ELR (cell line): ENCODE measurements at places on chromosomes 3 and 15.
A peak's percentile ranks its signal among the peaks of the same experiment; 100 is the strongest.

DNA sequence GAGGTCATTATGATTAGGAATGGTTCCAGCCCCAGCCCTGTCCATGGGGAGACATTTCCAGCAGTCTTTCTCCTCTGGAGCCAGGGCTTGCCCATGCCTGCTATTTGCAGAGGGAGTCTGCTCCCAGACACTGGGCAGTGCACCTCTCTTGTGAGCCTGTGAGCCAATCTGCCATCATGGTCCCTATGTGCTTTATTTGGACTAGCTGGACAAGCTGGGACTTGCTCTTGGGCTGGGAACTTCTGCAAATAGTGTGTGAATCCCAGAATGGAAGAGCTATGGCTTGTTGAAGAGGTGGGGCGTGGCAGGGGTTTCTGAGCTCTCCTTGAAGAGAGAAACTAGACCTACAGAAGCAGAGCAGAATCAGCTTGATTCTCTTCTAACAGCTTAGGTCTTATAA lies 53.7 kb upstream of the KY start:
- DNase-seq, result no peak

GRCh38 chr3:183487016-183487415 lies 58.6 kb upstream of the MCF2L2 start:
- no peak for DNase-seq

- no peak for DNase-seq
Observed at GRCh38 chr3:127844326-127844942, 22.1 kb upstream of the MGLL start.

DNA sequence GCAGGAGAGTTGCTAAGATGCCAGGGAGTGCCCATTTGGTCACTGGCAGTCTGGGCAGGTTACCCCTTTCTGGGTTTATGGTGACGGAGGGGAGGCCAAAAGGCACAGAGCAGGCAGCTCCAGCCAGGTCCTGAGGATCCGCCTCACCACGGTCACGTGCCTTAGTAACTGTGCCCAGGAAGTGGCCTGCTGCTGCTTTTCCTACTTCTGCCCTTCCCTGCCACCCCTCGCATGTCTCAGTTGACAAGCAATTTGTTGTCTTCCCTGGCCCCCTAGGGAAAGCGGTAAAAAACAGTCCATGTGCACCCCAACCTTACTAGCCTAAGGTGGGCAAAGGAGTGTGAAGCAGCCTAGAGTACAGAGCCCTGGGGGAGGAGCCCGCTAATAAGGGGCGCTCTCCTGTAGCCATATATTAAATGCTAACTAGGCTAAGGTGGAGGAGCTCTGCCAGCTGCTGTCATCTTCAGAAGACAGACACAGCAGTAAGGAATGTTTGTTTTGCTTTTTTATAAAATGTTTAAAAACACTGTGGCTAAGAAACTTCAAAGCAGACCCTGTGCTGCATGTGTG lies 9.1 kb upstream of the LIPH start:
- no peak for DNase-seq

- DNase-seq, result no peak
Observed at GRCh38 chr3:70919661-70920060, 607.2 kb upstream of the MDFIC2 start.

DNA sequence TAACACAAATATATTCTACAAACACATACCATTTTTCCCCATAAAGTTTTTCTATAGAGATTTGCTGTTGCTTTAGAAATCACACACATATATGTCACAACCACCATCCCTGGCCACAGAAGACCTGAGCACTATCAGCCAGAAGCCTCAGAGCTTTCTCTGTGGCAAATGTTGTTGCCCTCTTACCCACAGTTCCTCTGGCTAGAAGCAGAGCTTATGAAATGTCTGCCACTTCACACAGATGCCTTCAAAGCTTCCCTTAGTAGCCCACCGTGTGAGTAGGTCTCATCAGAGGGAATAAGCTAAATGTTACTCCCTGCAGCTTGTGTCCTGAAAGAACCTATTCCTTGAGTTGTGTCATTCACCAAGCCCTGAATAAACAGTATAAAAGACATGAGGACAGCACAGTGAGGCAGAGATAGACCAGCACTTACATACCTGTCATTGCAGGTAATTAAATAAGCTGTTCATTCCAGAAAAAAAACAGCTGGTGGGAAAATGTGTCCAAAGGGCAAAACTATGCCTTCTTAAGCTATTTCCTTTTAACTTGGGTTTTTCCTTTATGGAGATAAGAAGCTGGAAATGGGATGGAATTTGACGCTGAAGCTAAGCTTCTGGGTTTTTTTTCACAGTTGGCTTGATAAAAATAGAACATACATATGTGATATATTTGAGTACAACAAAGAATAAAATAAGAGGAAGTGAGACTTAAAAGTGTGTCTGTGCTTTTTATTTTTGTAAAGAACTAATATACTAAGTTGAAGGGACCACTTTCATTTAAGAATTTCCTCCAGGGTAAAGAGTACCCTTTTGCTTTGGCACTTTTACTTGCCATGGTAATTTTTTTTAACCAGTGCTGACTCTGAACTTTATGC lies 391.4 kb downstream of the KCNH8 start:
- no peak for DNase-seq

GRCh38 chr3:16978234-16978920 lies 93.6 kb downstream of the PLCL2 start:
- no peak for DNase-seq

DNA sequence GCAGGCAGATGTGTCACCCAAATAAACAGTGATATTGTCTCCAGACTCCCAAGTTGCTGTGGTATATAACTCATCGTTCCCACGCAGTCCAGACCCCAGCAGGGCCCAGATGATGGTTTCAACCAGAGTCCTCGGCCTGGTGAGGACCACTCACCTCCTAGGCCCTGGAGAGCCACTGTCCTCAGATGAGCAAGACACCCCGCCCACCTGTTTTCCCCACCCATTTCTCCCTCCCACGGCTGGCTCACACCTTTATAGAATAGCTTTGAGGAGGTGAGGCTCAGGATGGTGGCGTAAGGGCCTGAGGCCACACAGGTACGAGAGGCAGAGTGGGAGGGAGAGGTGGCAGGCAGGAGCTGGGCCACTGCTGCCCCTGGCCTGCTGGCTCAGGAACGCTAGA lies 7.5 kb downstream of the MESP1 start:
- DNase-seq, result peak; percentile 60

- peak; percentile 43 for DNase-seq
Observed at GRCh38 chr3:67593761-67594234, 60.6 kb downstream of the SUCLG2 start.

GRCh38 chr3:7640787-7641186 lies 779.9 kb downstream of the GRM7 start:
- no peak for DNase-seq

GRCh38 chr3:27677565-27677964 lies 44.6 kb downstream of the EOMES start:
- peak; percentile 89 for DNase-seq

- DNase-seq, result peak; percentile 11
Observed at GRCh38 chr3:38137615-38138348, 679 bp upstream of the MYD88 start.

DNA sequence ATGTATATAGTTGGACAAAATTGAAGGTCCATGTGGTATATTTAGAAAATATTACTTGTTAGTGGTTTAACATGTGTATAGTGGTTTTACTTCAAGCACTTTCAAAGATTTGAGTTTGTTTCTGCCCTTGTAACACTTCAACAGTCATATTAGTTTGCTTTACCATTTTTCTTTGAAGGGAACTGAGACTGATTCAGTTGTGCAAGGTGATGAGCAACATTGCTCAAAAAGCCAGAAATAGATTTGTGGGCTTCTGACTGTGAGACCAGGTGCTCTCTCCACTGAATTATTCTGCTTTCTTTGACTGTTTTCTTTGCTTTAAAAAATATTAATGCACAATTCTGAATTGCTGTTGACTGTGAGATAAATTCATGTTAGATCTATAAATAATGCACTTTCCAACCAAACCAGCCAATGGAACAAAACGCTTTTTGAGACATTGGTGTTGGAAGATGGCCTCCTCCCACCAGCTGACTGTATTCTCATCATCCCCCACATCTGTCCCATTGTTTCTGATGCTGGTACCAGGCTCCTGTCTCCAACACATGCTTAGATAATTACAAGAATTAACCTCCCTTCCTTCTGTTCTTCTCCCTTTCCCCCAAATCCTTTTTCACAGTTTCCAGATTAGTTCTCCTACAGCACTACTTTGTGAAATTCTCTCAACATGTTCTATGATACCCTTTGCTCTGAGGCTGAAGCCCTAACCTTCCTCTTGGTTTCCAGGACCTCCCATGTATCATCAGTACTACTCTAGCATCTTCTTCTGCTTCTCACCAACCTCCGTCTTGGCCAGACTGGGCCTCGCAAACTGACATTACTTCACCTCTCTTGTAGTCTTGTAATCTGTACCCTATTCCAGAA lies 27.9 kb downstream of the PLCL2 start:
- no peak for DNase-seq

DNA sequence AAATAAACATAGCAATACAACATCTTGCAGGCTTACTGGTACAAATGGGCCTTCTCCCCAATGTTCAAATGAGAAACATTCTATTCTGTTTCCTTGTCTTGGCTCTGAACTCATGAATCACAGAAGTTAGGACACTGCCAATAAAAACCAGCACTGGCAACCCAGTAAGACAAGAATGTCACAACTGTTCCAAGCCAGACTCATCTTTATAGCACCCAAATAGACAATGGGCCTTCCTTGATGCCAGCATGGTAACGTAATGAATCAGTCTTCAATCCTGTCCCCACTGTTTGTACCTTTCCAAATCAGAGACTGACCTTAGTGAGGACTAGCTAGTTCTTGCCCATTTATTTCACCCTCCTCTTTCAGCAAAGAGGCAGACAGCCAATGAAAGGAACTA lies 14.1 kb upstream of the RPS17 start:
- DNase-seq, result no peak

DNA sequence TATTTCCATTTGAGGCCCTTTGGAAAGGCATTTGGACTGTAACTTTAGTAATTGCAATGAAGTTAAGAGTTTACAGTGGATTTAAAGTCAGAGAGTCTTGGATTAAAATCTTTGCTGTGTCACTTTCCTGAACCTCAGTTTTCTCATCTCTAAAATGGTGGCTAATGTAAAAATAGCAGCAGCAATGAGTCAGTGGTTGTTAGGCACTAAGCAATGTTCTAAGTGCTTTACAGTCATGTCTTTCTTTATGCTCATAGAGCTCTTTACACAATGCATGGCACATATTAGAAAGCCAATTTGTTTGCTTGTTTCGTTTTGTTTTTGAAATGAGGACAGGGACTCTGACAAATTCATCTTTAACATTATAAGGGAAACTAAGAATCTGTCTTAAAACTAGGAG lies 222.7 kb upstream of the DNAJC19 start:
- no peak for DNase-seq

- DNase-seq, result no peak
Observed at GRCh38 chr3:68787106-68787626, 145.2 kb downstream of the TAFA4 start.

DNA sequence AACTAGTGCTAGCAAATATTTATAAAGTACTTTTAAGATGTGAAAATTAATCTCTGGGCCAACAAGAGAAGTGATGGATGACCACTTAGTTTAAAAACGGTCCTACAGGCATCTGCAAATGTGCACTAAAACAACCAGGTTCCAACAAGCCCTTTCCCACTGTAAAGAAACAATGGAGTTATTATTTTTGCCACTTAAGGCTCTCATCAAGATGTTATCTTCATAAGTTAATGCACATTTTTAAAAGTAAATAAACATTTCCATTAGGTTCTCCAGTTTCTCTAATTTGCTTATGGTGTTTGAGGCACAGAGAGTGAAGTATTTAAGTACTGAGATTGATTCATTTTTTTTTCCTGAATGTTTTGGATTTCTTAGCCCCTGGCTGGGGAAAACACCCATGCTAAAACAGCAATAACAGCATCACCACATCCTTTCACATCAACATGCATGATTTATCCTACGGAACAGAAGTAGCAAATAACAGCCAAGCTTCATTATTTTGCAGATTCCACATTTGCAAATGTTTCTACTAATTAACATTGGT lies 20.8 kb downstream of the ABI3BP start:
- no peak for DNase-seq

- DNase-seq, result no peak
Observed at GRCh38 chr3:94935738-94936580, 873.1 kb downstream of the NSUN3 start.

GRCh38 chr3:53846134-53846850 lies at the start of the genes CHDH and IL17RB:
Gene CHDH (minus strand): TSS chr3:53846419. CDS start chr3:53824008, 22,411 bp downstream.
Gene IL17RB (plus strand): TSS chr3:53846568. CDS start chr3:53846589, 21 bp downstream.
- no peak for DNase-seq

GRCh38 chr3:86244905-86245304 lies 746.0 kb downstream of the VGLL3 start:
- no peak for DNase-seq

- DNase-seq, result no peak
Observed at GRCh38 chr3:101216710-101217465, 103.5 kb downstream of the IMPG2 start.

DNA sequence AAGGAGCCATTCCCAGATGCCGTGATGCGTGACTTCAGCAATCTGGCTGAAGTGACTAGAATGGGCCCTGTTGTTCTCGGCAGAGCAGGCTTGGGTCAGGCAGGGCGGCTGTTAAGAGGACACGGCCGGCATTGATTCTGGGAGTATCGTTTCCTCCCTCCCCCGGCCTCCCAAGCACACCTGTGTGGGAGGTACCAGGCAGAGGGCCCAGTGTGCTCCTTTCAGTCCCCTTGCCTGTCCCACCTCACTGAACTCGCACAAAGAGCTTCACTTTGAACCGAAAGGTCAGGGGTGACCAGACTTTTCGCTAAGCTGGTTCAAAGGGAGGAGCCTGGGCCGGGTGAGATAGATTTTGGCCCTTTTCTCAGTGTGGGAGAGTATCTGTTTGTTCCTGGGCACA lies 92.7 kb downstream of the CEMIP start:
- DNase-seq, result no peak

GRCh38 chr3:43960448-43960840 lies 269.7 kb downstream of the ABHD5 start:
- DNase-seq, result no peak

DNA sequence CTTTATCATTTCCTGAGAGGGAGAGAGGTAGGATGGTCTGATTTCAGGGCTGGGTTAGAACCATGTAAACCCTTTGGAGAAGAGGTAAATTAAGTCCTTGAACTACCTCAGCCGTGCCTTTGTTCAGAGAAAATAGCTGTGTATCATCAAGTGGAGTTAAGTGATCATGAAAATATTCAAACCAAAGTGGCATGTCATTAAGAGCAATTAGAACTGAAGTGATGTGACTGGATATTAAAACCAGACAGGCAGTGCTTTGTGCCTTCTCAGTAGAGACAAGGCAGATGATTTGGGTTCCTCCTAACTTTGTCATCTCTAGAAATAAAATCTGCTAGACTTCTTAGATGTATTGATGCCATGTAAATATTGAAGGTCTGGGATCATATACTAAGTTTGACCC lies 171.5 kb downstream of the IL5RA start:
- no peak for DNase-seq

DNA sequence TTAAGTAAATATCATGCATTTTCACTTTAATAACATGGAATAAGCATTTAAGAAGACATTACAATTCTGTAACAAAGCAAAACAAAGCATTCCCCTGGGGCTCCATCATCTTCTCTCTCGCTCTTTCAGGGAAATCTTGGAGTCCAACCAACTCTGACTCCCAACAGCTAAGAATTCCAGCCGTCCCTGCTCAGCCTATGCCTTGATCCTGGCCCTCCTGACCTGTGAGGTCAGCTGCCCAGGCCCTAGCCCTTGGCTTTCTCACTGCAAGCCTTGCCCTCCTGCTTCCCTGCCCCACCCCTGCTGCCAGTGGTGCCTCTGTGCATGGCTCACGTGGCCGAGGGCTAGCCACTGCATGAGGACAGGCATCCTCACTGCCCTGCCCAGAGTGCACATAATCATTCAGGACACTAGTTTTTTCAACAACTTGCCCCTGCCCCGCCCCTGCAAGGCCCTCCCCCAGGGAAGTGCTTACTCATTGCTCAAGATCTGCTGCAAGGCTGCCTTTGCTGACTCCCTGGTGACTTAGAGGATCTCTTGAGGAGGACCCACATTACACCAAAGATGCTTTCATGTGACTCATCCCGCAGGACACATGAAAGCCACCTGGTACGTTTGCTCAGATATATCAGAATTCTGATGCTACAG lies 37.6 kb downstream of the MTMR10 start:
- DNase-seq, result peak; percentile 97
